NCI-H82 (cell line): ENCODE measurements at places on chromosomes 7 and 10.

DNA sequence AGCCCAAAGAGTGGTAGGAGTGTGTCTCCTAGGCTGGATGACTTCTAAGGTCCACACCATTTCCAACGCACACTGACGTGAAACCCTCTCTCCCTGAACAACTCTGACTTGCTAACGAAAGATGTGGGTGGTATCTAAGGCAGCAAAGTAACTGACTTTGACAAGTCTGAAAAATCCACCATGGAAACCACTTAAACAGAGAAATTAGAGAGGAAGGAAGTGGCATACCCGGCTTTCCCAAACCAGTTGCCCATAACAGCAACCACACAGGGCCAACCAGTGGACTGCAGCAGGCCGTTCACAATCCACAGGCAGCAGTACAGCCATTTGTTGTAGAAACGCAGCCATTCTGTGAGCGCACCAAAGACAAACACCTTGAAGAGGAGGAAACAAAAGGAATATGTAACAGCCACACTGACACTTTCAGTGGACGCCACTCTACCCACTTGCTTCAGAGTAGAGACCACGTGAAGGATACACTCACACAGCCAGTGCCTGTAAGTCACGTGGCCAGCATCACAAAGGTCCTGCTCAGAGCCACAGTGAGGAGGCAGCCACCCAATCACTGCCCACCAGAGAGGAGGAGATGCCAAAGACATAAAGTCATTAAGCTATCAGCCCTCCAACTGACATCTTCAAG is 39.8 kb downstream of the SLC37A3 start:
- DNase-seq: no peak

DNA sequence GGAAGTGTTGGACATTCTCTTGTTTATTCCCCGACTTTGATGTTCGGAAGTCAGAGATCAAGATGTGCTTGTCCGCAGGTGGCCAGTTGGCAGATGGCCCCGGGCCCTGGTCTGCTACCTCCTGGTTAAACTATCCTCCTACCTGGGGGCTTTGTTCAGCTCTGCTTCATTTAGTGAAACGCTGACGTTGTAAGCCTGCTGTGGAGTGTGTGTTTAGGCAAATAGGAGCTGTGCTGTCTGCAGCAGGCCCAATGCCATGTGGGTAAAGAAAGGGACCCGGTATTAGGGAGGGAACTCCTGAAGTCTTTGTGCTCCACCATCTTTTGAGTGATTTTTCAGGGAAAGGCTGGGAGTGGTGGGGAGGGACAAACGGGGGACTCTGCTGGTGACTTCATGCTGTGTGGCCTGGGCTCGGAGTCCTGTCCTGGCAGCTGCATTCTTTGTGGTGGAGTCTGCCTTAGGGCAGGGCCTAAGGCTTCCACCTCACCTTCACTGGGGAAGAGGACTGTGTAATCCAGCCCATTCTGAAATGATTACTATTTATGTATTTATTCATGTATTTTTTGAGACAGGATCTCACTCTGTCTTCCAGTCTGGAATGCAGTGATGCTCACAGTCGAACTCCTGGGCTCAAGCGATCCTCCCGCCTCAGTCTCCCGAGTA is 171.1 kb upstream of the KLF6 start:
- DNase-seq: no peak

DNA sequence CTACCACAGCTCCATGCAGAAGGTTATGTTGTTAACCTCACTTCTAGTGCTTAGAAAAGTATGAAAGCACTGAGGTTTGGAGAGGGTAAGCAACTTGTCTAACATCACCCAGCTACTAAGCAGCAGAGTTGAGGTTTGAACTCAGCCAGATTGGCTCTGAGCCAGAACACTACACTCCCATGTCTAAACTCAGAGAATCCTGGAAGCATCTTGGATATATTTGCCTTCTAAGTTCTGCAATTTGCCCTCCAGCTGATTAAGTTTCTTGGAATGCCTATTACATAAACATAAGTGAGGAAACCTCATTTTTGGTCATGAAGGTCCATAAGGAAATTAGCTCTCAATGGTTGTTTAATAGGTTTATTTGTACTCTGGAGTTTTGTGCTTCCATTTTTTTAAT is 78.1 kb upstream of the PHYHIPL start:
- peak; percentile 20 for DNase-seq

- no peak for DNase-seq
Measured at GRCh38 chr10:61398366-61399129, 54.6 kb downstream of the TMEM26 start.

- no peak for DNase-seq
Measured at GRCh38 chr7:1010226-1010625, 27.2 kb downstream of the CYP2W1 start.

- DNase-seq: no peak
Measured at GRCh38 chr10:62047960-62048383, 146.5 kb downstream of the ARID5B start.

DNA sequence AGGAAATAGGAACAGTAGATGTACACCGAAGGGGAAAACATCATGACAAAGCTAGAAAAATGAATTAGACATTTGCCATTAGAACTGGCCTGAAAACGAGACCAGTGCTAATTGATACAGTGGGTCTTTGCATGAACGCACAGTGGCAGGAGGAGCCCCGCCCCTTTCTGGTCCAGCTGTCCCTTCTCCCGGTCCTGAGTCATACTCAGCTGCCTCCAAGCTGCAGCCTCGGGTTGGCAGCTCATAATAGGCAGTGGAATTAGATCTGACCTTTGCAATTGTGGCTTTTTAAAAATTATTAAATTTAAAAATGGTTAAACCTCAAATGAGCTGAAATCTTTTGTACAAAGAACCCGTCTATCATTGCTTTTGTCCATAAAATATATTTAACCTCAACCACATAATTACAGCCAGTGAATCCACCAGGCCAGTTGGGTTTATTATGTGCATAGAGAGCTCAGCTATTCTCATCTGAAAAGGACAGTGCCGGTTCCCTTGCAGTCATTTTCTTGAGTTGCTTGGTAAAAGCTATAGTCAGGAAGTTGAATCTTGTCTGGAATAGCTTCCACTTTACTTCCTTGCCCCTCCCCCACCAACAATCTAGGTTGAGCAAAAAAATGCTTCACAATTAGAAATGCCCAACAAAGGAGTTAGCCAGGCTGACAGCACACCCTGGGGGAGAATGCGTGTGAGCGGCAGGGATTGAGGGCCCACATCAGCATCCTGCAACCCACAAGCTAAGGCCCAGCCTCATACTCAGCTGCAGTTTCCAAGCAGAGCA is 147.1 kb downstream of the BUB3 start:
- peak; percentile 71 for DNase-seq

DNA sequence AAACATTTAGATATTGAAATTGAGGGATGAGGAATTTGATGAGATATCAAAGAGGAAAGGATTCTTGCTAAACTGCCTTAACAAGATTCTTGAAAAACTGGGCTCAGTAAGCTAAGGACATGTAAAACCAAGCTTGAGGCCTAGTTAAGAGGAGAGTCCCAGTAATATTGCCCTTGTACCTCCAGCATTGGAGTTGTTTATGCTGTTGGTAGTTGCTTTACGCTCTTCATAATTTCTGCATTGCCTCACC is 156.1 kb upstream of the TRIM24 start:
- no peak for DNase-seq

DNA sequence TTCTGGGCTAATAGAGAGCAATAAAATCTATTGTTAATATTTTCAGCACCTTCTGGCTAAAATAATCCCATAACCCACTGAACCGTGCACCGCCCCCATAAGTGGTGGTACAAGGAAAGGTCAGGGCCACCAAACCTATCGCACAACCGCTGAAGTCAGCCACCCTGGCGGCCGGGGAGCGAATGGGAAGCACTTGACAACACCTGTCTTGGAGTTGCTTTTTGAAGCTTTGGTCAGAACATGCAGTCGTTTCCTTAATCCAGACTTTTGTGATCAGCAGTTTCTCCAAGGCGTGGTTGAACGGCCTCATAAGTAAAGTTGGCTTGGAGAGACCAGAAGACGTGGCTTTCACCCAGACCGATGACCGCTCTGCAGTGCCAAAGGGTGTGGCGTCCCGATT is 97.4 kb downstream of the DNAJB6 start:
- no peak for DNase-seq
